ENCODE measurements at places on chromosomes 6 and 20.
A peak's percentile ranks its signal among the peaks of the same experiment; 100 is the strongest.

DNA sequence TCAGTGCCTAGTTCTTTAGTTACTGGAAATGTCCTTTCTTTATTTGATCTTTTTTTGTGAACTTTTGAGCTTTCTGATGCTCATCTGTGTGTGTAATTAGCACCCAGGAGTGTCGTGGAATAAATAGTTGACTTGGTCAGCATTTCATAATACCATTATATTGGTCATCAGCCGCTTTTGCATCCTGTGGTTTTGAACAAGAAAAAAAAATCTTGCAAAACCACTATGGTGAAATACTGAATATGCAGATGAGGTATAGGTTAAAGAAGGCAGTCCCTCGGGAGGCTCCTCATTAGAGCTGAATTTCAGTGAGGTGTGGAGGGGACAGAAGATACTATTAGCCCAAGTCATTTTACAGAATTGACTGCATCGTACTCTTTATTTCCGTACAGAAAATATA, 90.1 kb downstream of the FOXO3 start:
- DNase-seq, result no peak

DNA sequence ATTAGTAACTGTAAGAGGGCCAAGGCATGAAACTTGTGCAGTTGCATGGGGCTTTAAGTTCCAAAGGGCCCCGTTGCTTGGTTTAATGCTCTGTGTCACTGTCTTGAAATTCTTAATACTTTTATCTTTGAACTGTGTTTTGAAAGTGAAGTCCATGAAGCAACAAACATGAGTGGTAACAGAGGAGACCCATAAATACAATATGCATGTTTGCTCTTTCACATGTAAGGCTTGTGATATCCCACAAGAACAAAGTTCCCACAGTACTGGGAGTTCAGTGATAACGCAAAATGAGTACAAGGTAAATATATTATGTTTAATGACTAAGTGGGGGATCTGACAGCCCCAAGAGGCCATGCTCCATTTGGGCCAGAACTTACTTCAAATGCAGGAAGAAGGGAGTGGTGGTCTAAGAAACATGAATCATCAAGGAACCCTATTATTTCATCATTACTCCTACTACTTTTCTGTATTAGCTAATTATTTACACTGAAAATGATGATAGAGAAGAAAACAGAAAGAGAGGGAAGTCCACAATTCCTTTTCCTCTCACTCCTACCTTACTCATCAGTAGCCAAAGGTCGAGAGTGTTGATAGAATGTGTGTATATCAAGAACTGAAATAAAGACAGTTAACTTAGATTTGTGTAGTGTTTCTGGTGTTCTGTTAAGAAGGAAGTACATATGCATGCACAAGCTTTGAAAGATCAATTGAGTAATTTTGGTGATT, 157.3 kb downstream of the PHF3 start:
- no peak for DNase-seq

- no peak for DNase-seq
Observed at GRCh38 chr6:20702366-20702765, 168.1 kb downstream of the CDKAL1 start.

DNA sequence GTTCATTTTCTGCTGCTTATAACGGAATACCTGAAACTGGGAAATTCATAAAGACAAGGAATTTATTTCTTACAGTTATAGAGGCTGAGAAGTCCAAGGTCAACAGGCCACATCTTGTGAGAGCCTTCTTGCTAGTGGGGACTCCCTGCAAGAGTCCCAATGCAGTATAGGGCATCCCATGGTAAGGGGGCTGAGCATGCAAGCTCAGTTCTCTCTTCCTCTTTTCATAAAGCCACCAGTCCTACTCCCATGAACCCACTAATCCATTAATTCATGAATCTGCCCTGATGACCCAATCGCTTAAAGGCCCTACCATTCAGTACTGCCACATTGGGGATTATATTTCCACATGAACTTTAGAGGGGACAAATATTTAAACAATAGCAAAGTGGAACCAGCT, 26.5 kb downstream of the CYB5R4 start:
- no peak for DNase-seq

DNA sequence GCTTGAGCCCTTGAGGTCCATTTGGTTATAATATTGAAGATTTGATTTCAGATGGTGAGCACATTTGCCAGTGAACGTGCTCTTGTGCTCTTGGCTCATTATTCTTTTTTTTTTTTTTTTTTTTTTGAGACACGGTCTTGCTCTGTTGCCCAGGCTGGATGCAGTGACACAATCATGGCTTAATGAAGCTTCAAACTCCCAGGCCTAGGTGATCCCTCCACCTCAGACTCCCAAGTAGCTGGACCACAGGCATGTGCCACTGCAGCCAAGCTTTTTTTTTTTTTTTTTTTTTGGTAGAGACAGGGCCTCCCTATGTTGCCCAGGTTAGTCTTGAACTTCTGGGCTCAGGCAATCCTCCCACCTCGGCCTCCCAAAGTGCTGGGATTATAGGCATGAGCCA, 176.2 kb downstream of the KLHL32 start:
- DNase-seq, result no peak

DNA sequence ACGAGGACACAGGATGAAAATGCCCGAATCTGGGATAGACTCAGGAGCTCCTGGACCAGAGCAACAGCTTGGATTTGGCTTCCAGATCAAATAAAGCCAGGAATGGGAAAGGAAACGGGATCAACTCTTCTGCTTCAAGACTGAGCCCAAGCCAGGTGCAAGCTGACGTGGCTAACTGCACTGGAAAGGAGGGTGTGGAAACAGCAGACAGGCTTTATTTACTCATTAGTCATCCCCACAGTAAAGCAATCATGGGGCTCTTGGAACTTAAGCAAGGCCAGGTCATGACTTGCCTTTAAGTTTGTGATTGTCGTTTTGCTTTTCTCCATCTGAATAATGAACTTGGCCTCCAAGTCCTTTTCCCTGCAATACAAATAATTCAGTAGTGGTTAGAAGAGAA, 45.2 kb downstream of the KIF16B start:
- DNase-seq, result no peak

DNA sequence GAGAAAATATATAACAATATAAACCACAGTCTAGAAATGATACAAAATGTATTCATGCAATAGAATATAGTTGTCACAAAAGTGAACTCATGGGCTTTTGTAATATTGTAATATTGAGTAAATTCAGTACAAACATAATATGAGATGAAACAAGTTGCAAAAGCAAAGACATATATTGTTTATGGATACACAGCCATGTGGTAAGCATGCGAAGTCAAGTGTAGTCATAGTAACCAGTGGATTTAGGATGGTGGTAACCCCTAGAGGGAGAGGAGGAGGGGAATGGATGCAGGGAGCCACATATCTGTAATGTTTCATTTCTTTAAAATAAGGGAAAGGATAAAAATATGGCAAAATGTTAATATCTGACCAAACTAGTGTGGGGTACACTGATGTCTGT, 47.3 kb downstream of the ARMC2 start:
- no peak for DNase-seq

- peak; percentile 49 for DNase-seq
Observed at GRCh38 chr20:58891718-58892140, 39.2 kb downstream of the GNAS start.

- DNase-seq, result no peak
Observed at GRCh38 chr6:7126754-7127153, 19.0 kb downstream of the RREB1 start.

GRCh38 chr20:48748556-48748955, 79.2 kb downstream of the PREX1 start:
- no peak for DNase-seq

DNA sequence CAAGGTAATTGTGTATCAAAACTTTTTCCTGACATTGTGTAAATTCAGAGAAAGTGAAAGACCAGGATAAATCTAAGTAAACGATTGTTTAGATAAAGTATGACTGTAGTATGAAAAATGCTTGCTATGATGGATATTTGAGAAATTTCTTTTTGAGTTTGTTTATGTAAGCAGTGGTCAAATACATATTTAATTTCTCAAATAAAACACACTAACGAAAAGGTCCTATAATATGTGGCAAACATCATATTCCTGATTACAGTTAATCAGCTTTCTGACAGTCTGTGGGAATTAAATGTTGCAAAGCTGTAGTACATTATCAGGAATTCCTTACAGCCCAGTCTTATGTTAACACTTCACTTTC, 636.9 kb downstream of the MMUT start:
- DNase-seq, result no peak

DNA sequence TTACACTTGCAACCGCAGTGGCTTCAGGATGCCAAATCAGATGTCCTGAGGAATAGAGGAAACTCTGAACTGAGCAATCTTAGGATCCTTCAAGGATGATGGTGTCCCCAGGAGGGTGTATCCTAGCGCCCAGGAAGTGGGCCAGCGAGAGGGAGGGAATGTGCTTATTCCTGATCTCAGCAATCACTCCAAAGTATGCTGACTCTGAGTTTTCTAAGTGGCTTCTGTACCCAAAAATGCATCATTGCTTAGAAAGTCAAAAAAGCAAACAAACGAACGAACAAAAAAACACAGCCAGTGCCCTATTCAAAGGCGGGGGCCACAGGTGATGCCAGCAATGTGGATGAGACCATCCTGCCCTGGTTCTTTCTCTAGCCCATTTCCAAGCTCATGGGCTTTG, 230.6 kb downstream of the NRN1 start:
- DNase-seq, result no peak

GRCh38 chr6:136956590-136957544, 34.8 kb downstream of the SLC35D3 start:
- no peak for DNase-seq

- peak; percentile 82 for DNase-seq
Observed at GRCh38 chr6:30396833-30397479, 52.0 kb downstream of the RPP21 start.

GRCh38 chr20:16265334-16265733, 307.9 kb downstream of the KIF16B start:
- DNase-seq, result no peak

- no peak for DNase-seq
Observed at GRCh38 chr20:10670501-10671220, 3.1 kb downstream of the JAG1 start.

DNA sequence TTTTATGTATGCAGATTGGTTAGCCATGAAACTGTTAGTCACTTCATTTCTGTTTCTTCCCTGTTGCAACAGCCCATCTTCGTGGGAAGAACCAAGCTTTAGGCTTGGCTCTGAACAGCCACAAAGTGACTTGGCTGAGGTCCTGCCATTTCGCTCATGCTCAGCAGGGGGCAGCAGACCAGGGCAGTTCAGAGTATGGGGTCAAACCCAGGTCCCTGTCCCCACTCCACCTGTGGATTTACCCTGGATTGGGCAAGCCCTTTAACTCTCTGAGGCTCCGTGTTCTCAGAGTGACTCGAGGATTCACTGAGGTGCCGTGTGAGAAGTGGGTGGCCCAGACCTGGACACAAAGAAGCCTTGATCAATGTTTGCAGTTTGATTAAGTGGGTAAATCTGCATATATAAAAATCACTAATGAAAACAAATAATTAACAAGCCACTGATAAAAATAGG, 19.8 kb upstream of the MAP1LC3A start:
- DNase-seq, result no peak

- no peak for DNase-seq
Observed at GRCh38 chr6:48109944-48110343, 1.1 kb downstream of the PTCHD4 start.

GRCh38 chr20:57698116-57698866, 11.5 kb downstream of the PMEPA1 start:
- no peak for DNase-seq

DNA sequence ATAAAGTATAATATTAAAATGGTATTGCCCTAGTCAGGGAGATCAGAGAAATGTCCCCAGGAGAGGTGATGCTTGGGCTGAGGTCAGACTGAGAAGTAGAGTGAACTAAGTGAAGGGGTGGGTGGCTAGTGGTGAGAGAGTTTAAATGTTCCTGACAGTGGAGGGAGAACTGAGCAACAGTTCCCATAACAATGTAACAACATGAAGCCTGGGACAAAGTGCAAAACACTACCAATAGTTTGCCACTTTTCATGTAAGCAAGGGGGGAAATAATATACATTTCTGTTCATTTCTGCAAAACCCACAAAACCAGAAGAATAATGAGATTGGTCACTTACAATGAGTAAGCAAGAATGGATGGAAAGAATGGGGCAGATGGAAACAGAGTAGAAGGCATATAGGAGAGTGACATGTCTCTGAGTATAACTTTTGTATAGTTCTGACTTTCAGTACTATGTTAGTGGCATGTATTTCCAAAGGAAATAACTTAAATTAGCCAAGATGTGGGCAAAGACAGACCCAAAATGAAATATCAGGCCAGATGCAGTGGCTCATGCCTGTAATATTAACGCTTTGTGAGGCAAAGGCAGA, 13.3 kb upstream of the FAXC start:
- DNase-seq, result no peak

GRCh38 chr6:111806165-111806547, 67.1 kb downstream of the FYN start:
- DNase-seq, result no peak

GRCh38 chr6:33208091-33208967, at the start of gene RING1:
RING1 (plus strand) TSS chr6:33208500; CDS start chr6:33208823, 323 bp downstream.
- peak; percentile 83 for DNase-seq

DNA sequence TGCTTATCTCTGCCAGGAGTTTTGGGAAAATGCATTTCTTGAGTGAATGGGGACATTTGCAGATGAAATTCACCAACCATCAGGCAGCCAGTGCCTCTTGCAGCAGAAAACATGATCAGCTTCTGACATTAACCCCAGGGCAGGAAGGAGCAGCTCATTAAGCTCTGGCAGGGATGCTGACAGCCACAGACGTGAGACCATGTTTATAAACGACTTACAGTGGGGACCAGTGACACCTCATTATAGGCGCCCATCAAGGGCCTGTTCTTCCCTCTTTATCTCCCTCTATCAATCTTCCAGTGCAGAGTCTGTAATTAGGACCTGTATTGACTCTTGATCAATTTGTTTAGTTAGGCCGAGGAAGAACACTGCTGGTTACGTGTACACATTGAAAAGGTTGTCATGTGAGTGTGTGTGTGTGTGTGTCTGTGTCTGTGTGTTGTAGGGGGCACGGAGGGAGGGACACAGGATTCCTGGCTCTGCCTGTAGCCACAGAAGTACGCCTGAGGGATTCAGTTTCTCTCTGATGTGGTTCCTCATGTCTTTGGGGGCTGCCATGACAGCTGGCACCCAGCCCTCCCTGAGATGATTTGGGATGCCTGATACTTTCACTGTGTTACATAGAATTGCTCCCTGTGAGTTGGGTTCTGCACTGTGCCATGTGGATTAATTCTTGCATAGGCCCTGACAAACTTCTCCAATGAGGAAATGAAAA, 428.4 kb upstream of the CHD6 start:
- no peak for DNase-seq

DNA sequence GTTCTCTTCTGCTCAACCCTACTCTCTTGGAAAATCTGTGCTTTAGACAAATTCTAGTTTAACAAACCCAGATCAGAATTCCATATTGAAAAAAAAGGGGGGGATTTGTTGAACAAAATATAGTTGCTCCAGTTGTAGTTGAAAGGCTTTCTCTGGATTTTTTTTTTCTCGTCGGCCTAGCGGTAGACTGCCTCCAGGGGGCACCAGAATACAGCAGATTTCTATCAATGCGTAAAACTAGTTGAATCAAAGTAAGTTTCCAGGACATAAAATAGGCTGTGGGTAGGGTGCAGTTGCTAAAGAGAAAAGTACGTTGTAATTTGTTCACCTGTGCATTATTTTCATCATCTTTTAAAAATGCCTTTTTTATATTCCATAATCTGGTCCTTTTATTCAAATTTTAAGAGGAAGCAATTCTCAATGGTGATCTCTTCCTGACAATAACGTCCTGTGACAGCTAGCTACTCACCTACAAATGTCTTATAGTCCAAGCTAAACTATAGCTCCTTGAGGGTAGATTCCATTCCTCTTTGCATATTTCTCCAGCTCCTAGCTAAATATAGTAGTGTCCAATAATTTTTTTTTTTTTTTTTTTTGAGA, 105.4 kb downstream of the PERP start:
- DNase-seq, result peak; percentile 4

GRCh38 chr20:18224968-18225568, 63.3 kb upstream of the ZNF133 start:
- no peak for DNase-seq
